ENCODE measurements at places on chromosomes 12 and 14.
A peak's percentile ranks its signal among the peaks of the same experiment; 100 is the strongest.

DNA sequence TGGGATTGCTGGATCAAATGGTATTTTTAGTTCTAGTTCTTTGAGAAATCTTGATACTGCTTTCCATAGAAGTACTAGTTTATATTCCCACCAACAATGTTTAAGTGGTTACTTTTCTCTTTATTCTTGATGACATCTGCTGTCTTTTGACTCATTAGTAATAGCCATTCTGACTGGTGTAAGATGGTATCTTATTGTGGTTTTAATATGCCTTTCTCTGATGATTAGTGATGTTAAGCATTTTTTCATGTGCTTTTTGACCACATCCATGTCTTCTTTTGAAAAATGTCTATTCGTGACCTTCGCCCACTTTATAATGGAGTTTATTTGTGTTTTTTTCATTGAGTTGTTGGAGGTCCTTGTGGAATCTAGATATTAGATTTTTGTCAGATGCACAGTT lies 865.7 kb downstream of the SLC6A15 start:
- no peak overlapping the region for H3K4me3 ChIP-seq
- no peaks in the 10 kb centered on the region for H3K4me1 ChIP-seq
- H3K27ac ChIP-seq = no peak overlapping the region
- DNase-seq = no peak
- H3K27me3 ChIP-seq = no peaks in the 10 kb centered on the region

DNA sequence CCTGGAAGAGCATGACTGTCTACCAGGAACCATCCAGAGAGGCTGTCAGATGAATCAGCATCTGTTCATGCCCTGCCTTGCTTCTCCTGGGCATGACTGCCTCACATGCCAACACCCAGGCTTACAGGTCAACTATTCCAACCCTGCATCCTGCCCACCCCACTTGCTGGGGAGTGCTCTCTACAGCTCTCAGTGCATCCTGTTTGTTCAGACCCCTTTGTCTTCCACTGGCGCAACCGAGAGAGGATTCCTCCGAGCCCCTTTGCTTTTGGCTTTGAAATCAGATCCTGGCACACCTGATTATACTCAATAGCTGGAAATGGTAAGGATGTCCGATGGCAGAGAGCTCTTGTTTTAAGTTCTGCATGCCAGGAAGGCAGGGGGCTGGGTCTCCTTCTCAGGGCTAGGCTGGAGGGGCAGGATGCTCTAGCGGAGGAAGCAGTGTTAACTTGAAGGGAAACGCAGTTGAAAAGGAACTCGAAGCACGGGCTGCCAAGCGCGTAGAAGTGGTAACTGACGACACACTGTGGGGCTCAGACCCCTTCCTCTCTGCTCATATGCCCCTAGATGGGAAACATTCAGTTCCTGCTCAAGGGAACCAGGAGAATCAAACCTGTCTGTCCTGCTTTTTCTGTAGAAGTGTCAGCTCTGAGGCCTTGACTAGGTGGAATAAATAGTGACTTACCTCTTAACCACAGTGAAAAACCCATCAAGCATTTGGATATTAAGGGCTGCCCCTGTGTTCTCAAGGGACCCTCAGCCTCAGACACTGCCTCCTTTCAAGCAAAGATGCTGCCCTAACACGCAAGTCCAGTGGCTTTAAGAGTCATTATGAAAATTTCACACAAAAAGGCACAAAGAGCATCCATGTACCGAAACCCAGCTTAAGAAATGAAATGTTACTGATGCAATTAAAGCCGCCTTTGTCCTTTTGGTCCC lies 297.5 kb downstream of the ZFP36L1 start:
- no peak overlapping the region for H3K27ac ChIP-seq
- DNase-seq = no peak
- no peaks in the 10 kb centered on the region for H3K27me3 ChIP-seq
- H3K4me1 ChIP-seq = peaks cover 11% of the 10 kb centered on the region
- no peaks in the 10 kb centered on the region for H3K36me3 ChIP-seq

GRCh38 chr14:55077170-55078151 lies 26.0 kb downstream of the MAPK1IP1L start:
- no peaks in the 10 kb centered on the region for H3K27me3 ChIP-seq
- peaks cover 5% of the 10 kb centered on the region for H3K4me1 ChIP-seq
- no peak for DNase-seq

GRCh38 chr12:85273381-85274314 lies 6.4 kb upstream of the ALX1 start:
- H3K4me3 ChIP-seq = no peak overlapping the region
- peaks cover 5% of the 10 kb centered on the region for H3K4me1 ChIP-seq
- H3K36me3 ChIP-seq = no peaks in the 10 kb centered on the region
- H3K27me3 ChIP-seq = peaks cover 49% of the 10 kb centered on the region
- no peak overlapping the region for H3K27ac ChIP-seq

DNA sequence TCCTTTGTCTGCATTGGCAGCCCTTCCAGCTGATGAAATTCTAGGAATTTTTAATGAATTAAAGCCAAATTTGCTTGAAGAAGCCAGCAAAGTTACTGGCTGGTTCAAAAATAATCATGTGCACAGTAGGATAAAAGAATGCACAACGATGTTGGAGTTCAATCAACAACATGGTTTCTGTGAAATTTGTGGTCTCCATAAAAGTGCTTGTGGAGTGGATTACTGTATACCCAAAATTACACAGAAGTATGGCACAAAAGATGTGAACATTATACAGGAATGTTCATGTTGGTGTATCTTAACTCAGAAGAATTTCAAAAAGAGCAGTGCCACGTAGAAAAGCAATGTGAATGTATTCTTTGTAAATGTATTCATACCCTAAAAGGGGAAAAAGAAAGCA lies 105.0 kb upstream of the METAP2 start:
- H3K36me3 ChIP-seq = no peaks in the 10 kb centered on the region
- H3K4me3 ChIP-seq = no peak overlapping the region
- no peak for DNase-seq
- H3K27me3 ChIP-seq = no peaks in the 10 kb centered on the region
- H3K27ac ChIP-seq = no peak overlapping the region

- no peak overlapping the region for H3K27ac ChIP-seq
- peaks cover 17% of the 10 kb centered on the region for H3K4me1 ChIP-seq
- no peak for DNase-seq
- no peaks in the 10 kb centered on the region for H3K27me3 ChIP-seq
- H3K36me3 ChIP-seq = no peaks in the 10 kb centered on the region
- H3K4me3 ChIP-seq = no peak overlapping the region
Measured at GRCh38 chr12:93766796-93767523, 89.8 kb downstream of the CRADD start.

- H3K4me1 ChIP-seq = peaks cover 2% of the 10 kb centered on the region
- no peak overlapping the region for H3K27ac ChIP-seq
- H3K36me3 ChIP-seq = no peaks in the 10 kb centered on the region
- DNase-seq = no peak
Measured at GRCh38 chr14:50308363-50308915, 3.6 kb downstream of the L2HGDH start.

GRCh38 chr14:105989566-105990302 lies 463.4 kb downstream of the TMEM121 start:
- H3K36me3 ChIP-seq = no peaks in the 10 kb centered on the region
- no peak overlapping the region for H3K4me3 ChIP-seq
- H3K27me3 ChIP-seq = no peaks in the 10 kb centered on the region
- no peaks in the 10 kb centered on the region for H3K4me1 ChIP-seq
- no peak overlapping the region for H3K27ac ChIP-seq

DNA sequence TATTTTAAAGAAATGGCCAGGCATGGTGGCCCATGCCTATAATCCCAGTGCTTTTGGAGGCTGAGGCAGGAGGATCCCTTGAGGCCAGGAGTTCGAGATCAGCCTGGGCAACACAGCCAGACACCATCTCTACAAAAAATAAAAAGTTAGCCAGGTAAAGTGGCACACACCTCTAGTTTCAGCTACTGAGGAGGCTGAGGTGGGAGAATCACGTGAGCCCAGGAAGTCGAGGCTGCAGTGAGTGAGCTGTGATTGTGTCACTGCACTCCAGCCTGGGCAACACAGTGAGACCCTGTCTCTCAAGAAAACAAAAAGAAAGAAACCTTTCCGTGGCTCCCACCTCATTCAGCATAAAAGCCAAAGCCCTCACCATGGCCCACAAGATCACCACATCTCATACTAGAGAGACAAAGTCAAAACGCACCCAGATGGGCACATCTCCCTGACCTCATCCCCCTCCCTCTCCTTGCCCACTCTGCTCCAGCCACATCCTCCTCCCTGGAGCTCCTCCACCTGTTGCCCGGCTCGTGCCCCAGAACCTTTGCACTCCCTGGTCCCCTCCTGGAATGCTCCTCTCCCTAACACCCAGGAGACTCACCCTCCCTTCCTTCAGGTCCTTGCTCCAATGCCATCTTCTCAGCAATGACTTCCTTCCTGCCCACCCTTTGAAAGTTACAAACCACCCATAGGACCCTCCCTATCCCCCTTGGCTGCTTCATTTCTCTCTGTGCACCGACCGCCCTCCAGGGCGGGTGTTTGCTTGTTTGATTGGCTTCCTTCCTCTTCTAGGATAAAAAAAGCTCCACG lies 4.8 kb upstream of the SCARB1 start:
- H3K4me1 ChIP-seq = peaks cover 15% of the 10 kb centered on the region
- no peak overlapping the region for H3K4me3 ChIP-seq
- no peaks in the 10 kb centered on the region for H3K27me3 ChIP-seq
- no peaks in the 10 kb centered on the region for H3K36me3 ChIP-seq
- DNase-seq = no peak
- no peak overlapping the region for H3K27ac ChIP-seq

- no peak overlapping the region for H3K27ac ChIP-seq
- no peaks in the 10 kb centered on the region for H3K27me3 ChIP-seq
- H3K36me3 ChIP-seq = no peaks in the 10 kb centered on the region
- DNase-seq = no peak
- H3K4me1 ChIP-seq = peaks cover 20% of the 10 kb centered on the region
- no peak overlapping the region for H3K4me3 ChIP-seq
Measured at GRCh38 chr14:77091518-77091917, 6.5 kb upstream of the CIPC start.

GRCh38 chr14:60107477-60107876 lies 15.8 kb downstream of the PCNX4 start:
- H3K27ac ChIP-seq = no peak overlapping the region
- no peaks in the 10 kb centered on the region for H3K27me3 ChIP-seq
- no peaks in the 10 kb centered on the region for H3K4me1 ChIP-seq
- no peak overlapping the region for H3K4me3 ChIP-seq

DNA sequence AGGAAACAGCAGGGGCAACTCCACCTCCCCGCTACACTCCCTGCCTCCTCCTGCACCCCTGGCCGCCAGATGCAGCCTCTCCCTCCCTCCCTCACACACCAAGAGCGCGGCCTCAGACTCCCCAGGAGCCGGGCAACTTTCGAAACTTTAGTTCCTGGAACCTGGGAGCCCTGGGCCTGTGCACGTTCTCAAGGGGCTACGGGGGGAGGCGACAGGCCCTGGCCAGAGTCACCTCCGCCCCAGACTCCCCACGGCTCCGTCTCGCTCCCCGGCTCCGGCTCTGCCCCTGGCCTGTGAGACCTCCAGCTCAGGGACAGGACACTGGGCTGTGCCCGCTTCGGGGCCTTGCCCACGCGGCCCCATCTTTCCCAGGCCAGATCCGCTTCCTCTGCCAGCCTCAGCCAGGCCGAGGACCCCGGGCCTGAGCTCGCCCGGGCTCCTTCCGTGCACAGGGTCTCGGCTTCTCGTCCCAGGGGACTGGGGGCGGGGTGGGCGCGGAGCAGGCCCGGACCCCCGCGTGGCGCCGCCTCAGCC lies 5.5 kb downstream of the AMN start:
- no peak overlapping the region for H3K27ac ChIP-seq
- no peak for DNase-seq
- H3K36me3 ChIP-seq = peaks cover 10% of the 10 kb centered on the region
- H3K4me3 ChIP-seq = peak overlapping the region; percentile 82
- H3K27me3 ChIP-seq = peaks cover 22% of the 10 kb centered on the region

- no peaks in the 10 kb centered on the region for H3K4me1 ChIP-seq
- no peaks in the 10 kb centered on the region for H3K27me3 ChIP-seq
- H3K4me3 ChIP-seq = no peak overlapping the region
Measured at GRCh38 chr12:41151793-41152192, 36.3 kb upstream of the PDZRN4 start.

GRCh38 chr14:85531141-85531586 lies 1.2 kb downstream of the FLRT2 start:
- peaks cover 14% of the 10 kb centered on the region for H3K4me1 ChIP-seq
- peaks cover 35% of the 10 kb centered on the region for H3K27me3 ChIP-seq
- peak; percentile 42 for DNase-seq
- H3K36me3 ChIP-seq = no peaks in the 10 kb centered on the region
- peak overlapping the region; percentile 80 for H3K4me3 ChIP-seq

- peak overlapping the region; percentile 60 for H3K4me3 ChIP-seq
- H3K27me3 ChIP-seq = peaks cover 18% of the 10 kb centered on the region
- H3K27ac ChIP-seq = no peak overlapping the region
- peak; percentile 5 for DNase-seq
- H3K4me1 ChIP-seq = no peaks in the 10 kb centered on the region
Measured at GRCh38 chr12:43550831-43551271, 1.2 kb downstream of the ADAMTS20 start.

- no peaks in the 10 kb centered on the region for H3K4me1 ChIP-seq
- no peaks in the 10 kb centered on the region for H3K27me3 ChIP-seq
- H3K36me3 ChIP-seq = no peaks in the 10 kb centered on the region
- no peak overlapping the region for H3K27ac ChIP-seq
Measured at GRCh38 chr14:95272057-95272456, 47.7 kb downstream of the CLMN start.

DNA sequence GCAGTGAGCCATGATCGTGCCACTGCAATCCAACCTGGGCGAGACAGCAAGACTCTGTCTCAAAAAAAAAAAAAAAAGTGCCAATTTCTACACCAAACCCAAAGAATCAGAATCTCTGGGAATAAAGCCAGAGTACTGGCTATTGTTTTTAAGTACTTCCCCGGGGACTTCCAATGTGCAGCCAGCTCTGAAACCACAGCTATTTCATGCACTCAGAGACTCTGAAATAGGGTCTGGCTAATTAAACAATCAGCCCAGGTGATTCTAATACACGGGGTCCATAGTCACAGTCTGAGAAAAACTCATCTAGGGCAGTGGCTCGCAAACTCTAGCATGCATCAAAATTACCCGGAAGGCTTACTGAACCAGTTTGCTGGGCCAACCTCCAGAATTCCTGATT lies 56.3 kb downstream of the SIX6 start:
- no peak overlapping the region for H3K4me3 ChIP-seq
- H3K27me3 ChIP-seq = no peaks in the 10 kb centered on the region
- no peak for DNase-seq
- H3K4me1 ChIP-seq = no peaks in the 10 kb centered on the region
- H3K27ac ChIP-seq = no peak overlapping the region

- no peak overlapping the region for H3K4me3 ChIP-seq
- H3K4me1 ChIP-seq = peaks cover 2% of the 10 kb centered on the region
- H3K27me3 ChIP-seq = peaks cover 8% of the 10 kb centered on the region
- no peak overlapping the region for H3K27ac ChIP-seq
- no peak for DNase-seq
Measured at GRCh38 chr14:70700955-70701585, 59.4 kb downstream of the TTC9 start.

DNA sequence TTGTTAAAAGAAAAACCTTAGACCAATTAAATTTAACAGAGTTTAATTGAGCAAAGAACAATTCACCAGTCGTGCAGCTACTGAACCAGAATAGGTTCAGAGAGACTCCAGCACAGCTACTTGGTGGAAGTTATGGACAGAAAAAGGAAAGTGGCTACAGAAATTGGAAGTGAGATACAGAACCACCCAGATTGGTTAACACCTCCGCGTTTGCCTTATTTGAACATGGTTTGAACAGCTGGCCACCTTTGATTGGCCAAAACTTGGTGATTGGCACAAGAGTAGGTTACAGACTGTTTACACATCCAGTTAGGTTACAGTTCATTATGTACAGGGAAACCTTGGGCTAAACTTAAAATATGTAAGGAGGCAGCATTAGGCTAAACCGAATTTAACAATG lies 54.9 kb downstream of the SRGAP1 start:
- no peaks in the 10 kb centered on the region for H3K27me3 ChIP-seq
- no peaks in the 10 kb centered on the region for H3K36me3 ChIP-seq
- peaks cover 11% of the 10 kb centered on the region for H3K4me1 ChIP-seq
- no peak for DNase-seq

Measured in neuronal stem cell (in vitro differentiated cells).